T-helper 22 cell (primary cell): ENCODE measurements at places on chromosomes 6 and 20.

- no peak for DNase-seq
Observed at GRCh38 chr6:143397227-143398222, 53.0 kb downstream of the ADAT2 start.

GRCh38 chr6:28349344-28349891, 329 bp upstream of the ZKSCAN3 start:
- no peak for DNase-seq

GRCh38 chr20:8457978-8458377, 325.9 kb downstream of the PLCB1 start:
- DNase-seq = no peak

GRCh38 chr6:16352258-16352635, 113.9 kb downstream of the GMPR start:
- DNase-seq = no peak

GRCh38 chr20:55557191-55557590, 448.1 kb downstream of the CBLN4 start:
- DNase-seq = no peak
